ENCODE measurements at places on chromosomes 2 and 18. TPM values are rescaled to one million over a fixed set of nuclear protein-coding genes. Genes with fewer than 3 reads are reported as not detected.

The WDR7 gene
- 3.7 TPM for polyA plus RNA-seq

- DNase-seq: no peak
Observed at GRCh38 chr18:39951142-39951720, 2003.8 kb upstream of the PIK3C3 start.

DNA sequence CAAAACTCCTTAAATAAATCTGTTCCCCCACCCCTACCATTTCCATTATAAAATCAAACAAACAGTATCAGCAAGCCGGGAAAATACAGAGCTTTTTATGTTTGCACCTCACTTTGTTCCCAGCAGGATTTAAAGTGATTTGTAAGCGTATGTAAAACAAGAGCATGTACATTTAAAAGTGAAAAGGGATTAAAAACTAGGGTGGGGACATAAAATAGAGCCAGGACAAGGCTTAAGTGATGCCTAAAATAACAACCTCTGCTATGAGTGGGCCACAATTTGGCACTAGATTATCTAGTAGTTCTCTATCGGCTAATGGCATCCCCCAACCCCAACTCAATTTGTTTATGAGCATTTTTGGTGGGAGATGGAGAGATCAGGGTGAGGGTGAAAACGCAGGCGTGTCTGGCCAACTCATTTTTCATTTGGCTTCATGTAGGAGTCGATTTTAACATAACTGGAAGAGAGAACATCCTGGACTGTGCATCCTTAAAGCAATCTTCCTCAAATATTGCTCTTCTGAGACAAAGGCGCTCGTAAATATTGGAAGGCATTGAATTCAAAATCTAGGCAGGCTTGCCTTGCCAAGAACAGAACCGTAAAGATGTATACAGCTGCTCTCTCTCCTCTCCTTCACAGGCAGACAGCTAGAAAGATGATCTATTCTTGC, 34.5 kb upstream of the TSPYL6 start:
- DNase-seq: no peak

- DNase-seq: no peak
Observed at GRCh38 chr2:10240911-10241610, 61.6 kb upstream of the HPCAL1 start.

DNA sequence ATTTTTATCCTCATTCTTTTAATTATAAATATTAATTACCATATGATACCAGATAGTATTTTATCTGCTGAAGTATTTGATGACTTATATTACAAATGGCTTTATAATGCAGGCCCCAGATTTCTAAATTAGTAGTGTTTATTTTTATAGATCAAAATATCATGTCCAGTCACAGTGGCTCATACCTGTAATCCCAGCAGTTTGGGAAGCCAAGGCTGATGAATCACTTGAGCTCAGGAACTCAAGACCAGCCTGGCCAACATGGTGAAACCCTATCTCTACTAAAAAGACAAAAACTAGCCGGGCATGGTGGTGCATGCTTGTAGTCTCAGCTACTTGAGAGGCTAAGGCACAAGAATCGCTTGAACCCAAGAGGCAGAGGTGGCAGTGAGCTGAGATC, 100.1 kb upstream of the ARHGAP15 start:
- DNase-seq: no peak

Data from lung (tissue), 17 donors.